Breast epithelium (tissue), 4 donors: ENCODE measurements at places on chromosomes 4 and X. TPM values are rescaled to one million over a fixed set of nuclear protein-coding genes. Genes with fewer than 3 reads are reported as not detected.

DNA sequence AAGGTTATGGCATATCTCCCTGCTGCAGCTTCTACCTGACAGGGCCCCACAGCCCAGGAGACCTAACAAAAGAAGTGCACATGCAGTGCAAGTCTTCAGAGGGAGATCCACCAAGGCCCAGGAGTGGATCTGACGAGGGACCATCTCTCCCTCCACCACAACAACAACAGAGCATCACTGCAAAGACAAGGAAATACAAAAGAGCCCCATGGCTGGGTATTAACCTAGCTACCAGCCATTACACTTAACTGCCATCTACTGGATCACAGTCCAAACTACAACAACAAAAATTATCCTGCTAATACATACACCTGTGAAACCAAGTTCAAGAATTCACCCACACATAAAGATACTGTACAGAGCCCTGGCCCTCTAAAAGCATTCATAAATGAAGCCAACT lies 280.2 kb upstream of the SLC7A11 start:
- DNase-seq, result no peak
- no peak overlapping the region for H3K27ac ChIP-seq
- no peaks in the 10 kb centered on the region for H3K4me1 ChIP-seq

DNA sequence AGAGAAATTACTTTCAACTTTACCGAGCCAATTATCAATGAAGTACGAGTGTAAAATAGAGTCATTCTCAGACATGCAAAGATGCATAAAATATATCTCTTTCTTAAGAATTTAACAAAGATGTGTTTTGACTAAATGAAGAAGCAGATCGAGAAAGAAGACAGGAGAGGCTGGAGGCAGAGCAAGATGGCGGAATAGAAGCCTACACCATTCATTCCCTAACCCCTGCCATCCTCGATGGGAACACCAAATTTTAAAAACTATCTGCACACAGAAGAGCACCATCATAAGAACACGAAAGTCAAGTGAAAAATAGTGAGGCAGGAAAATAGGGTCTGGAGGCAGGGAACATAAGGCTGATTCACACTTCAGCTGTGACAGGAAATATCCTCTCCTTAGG lies 35.0 kb downstream of the CCDC158 start:
- no peak overlapping the region for H3K4me3 ChIP-seq
- no peak for DNase-seq
- no peak overlapping the region for H3K27ac ChIP-seq
- H3K27me3 ChIP-seq, result no peaks in the 10 kb centered on the region
- H3K4me1 ChIP-seq, result no peaks in the 10 kb centered on the region

Gene KIAA1210
- not detected for total RNA-seq

Gene P2RY8
- total RNA-seq, result 1.3 TPM

GRCh38 chr4:83128240-83128929 lies 13.9 kb upstream of the PLAC8 start:
- H3K36me3 ChIP-seq, result no peaks in the 10 kb centered on the region
- no peaks in the 10 kb centered on the region for H3K27me3 ChIP-seq
- H3K4me1 ChIP-seq, result no peaks in the 10 kb centered on the region
- DNase-seq, result no peak

Gene DGKK
- not detected for total RNA-seq

DNA sequence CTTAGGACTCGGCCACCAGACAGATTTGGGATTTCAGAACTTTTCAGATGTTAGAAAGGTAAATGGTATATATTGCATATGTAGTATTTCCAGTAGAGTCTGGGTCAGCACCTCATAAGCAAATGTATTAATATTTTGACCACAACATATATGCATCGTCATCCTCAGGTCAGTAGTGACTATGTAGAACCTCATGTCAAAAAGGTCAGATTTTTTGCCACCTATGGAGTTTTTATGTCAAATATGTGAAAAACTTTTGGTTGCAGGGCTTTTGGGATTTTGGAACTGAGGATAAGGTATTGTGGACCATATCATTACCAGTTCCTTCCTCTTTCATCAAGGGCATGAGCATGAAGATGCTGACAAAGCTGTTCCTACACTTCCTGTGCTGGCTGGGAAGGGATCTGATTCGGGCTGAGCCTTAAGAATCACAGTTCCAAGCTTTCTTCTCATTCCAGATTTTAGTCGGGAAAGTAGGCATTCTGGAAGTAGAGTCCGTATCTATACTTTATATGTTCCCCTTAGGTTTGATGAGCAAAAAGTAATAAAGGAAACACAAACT lies 183.0 kb upstream of the PGRMC2 start:
- H3K27me3 ChIP-seq, result no peaks in the 10 kb centered on the region
- H3K27ac ChIP-seq, result no peak overlapping the region
- H3K36me3 ChIP-seq, result no peaks in the 10 kb centered on the region
- no peaks in the 10 kb centered on the region for H3K4me1 ChIP-seq

Gene NKRF
- 4.8 TPM for total RNA-seq

DNA sequence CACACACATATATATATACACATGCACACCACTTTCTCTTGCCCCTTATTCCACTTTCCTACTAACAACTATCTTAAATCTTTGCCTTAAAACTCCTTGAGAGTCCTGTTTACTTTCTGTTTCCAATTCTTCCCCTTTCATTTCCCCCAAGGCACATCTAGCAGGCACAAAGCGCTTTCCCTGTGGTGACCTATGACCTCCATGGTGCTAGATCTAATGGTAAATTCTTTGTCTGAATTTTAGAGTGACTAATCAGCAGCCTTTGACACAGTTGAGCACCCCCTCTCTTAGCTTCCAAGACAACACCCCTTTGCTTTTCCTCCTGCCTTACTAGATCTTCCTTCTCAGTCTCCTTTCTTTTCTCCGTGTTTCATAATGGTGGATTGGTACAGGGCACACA lies 236.4 kb upstream of the TTC29 start:
- no peaks in the 10 kb centered on the region for H3K36me3 ChIP-seq
- DNase-seq, result no peak
- no peak overlapping the region for H3K4me3 ChIP-seq
- no peak overlapping the region for H3K27ac ChIP-seq
- H3K27me3 ChIP-seq, result no peaks in the 10 kb centered on the region
- no peaks in the 10 kb centered on the region for H3K4me1 ChIP-seq

DNA sequence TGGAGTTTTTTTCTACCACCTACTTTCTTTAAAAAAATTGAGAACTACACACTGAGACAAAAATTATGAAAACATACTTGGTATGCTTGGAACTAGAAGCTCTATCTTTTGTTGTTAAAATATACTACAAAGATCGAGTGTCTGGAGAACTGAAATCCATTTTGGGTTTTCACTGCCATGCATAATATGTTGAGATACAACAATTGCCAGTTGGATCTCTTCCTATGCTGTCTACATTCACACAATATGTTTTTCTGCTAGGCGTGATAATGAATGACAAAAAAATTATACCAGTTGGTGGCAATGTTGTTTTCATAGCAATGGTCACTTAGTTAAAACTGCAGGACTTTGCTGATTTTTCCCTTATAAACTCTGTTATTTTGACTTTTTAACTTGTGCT lies 605.4 kb upstream of the LCORL start:
- H3K27me3 ChIP-seq, result no peaks in the 10 kb centered on the region
- no peaks in the 10 kb centered on the region for H3K4me1 ChIP-seq
- H3K4me3 ChIP-seq, result no peak overlapping the region
- H3K36me3 ChIP-seq, result no peaks in the 10 kb centered on the region

DNA sequence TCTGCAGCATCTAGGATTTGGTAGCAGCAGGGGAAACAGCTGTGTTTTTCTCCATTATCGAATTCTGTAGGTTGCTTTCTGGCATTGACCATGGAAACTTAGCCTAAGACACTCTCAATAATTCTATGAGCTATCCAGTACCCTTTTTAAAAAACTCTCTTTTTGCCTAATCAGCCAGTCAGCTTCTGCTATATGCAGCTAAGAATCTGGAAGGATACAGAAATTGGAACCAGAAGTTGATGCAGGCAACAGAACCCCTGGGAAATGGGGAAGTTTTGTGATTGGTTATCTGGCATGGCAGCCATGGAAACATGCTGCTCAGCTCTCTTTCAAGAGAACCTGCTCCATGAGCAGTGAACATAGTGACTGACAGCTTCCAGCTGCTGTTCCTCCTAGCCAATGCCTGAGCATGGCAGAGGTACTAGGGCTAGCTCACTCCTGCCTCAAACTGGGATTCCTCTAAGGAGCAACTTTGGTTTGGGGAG lies 417.6 kb upstream of the MAOA start:
- no peak for DNase-seq
- no peak overlapping the region for H3K27ac ChIP-seq
- H3K36me3 ChIP-seq, result no peaks in the 10 kb centered on the region

DNA sequence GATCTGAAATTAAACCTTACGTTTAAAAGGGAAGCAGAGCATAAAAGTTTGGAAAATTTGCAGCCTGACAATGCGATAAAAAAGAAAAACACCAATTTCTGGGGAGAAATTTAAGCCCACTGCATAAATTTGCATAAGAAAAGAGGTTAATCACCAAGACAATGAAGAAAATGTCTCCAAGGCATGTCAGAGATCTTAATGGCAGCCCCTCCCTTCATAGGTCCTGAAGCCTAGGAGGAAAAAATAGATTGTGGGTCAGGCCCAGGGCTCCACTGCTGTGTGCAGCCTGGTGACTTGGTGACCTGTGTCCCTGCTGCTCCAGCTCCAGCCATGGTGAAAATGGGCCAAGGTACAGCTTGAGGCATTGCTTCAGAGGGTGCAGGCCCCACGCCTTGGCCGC lies 264.0 kb upstream of the CT83 start:
- H3K36me3 ChIP-seq, result no peaks in the 10 kb centered on the region
- no peak overlapping the region for H3K4me3 ChIP-seq
- DNase-seq, result no peak
- H3K27me3 ChIP-seq, result no peaks in the 10 kb centered on the region
- no peak overlapping the region for H3K27ac ChIP-seq

DNA sequence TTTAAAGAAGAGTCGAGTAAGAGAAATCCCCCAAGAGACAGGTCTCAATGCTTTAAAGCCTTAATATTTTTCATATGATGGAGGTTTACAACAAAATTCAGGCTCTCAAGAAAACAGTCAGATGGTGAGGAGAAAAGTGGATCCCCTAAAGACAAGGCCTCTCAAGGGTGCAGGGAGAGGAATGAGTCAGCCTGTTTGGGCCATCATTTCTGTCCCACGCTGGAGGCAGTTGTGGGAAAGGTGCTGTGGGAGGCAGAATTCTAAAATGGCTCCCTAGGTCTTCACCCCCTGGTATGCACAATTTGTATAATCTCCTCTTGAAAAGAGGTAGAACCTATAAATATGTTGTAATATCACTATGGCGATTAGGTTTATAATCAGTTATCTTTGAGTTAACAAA lies 4.6 kb upstream of the TIFA start:
- H3K27me3 ChIP-seq, result no peaks in the 10 kb centered on the region
- no peak for DNase-seq
- no peaks in the 10 kb centered on the region for H3K4me1 ChIP-seq
- no peak overlapping the region for H3K27ac ChIP-seq

DNA sequence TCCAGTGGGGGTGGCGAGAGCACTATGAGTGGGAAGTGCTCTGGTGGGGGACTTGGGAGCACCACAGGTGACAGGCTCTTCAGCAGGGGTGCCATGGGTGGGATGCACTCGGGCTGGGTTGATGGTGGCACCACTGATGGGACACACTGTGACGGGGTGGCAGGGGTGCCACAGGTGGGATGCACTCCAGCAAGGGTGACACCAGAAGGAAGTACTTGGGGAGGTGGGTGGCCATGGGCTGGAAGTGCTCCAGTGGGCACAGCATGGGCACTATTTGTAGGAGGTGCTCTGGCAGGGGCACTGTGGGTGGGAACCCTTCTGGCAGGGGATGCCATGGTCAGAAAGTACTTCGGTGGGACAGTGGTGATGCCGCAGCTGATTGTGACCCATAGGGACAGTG lies 346.6 kb downstream of the CFAP47 start:
- no peaks in the 10 kb centered on the region for H3K36me3 ChIP-seq
- no peaks in the 10 kb centered on the region for H3K27me3 ChIP-seq
- H3K27ac ChIP-seq, result no peak overlapping the region
- DNase-seq, result no peak

DNA sequence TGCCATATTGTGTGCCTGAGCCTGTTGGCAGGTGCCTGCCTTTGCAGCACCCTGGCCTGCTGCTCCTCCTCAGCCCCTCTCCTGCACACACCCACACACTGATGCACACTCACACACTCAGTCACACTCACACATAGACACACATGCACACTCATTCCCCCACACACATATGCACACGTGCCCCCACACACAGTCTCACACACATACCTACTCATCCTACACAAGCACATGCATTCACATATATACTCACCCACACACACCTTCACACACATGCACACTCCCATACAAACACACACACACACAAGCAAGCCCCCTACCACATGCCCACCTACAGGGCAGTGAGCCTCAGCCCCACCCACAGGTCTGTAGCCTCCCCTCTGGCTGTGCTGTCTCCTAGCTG lies 245.0 kb downstream of the EVC2 start:
- no peak for DNase-seq
- H3K27me3 ChIP-seq, result no peaks in the 10 kb centered on the region
- no peak overlapping the region for H3K4me3 ChIP-seq
- H3K36me3 ChIP-seq, result no peaks in the 10 kb centered on the region
- H3K4me1 ChIP-seq, result no peaks in the 10 kb centered on the region
- no peak overlapping the region for H3K27ac ChIP-seq

- no peak overlapping the region for H3K27ac ChIP-seq
- no peaks in the 10 kb centered on the region for H3K27me3 ChIP-seq
- no peaks in the 10 kb centered on the region for H3K36me3 ChIP-seq
- H3K4me1 ChIP-seq, result no peaks in the 10 kb centered on the region
- no peak for DNase-seq
Measured at GRCh38 chrX:129145385-129145784, 377.9 kb downstream of the SMARCA1 start.

DNA sequence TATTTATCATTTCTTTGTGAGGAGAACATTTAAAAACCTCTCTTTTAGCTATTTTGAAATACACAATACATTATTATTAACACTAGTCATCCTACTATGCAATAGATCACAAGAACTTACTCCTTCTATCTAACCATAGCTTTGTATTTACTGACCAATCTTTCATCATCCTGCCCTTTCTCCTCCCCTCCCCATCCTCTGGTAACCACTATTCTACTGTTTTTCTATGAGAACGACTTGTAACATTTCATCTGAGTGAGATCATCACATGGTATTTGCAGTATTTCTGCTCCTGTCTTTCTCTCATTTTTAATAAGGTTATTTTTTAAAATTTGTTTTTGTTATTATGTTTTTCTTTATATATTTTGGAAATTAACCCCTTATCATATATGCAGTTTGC lies 331.8 kb downstream of the TEX13C start:
- no peaks in the 10 kb centered on the region for H3K4me1 ChIP-seq
- no peaks in the 10 kb centered on the region for H3K36me3 ChIP-seq
- no peak overlapping the region for H3K4me3 ChIP-seq
- H3K27me3 ChIP-seq, result no peaks in the 10 kb centered on the region
- DNase-seq, result no peak
- H3K27ac ChIP-seq, result no peak overlapping the region
